ENCODE measurements at places on chromosomes 1 and 21.

DNA sequence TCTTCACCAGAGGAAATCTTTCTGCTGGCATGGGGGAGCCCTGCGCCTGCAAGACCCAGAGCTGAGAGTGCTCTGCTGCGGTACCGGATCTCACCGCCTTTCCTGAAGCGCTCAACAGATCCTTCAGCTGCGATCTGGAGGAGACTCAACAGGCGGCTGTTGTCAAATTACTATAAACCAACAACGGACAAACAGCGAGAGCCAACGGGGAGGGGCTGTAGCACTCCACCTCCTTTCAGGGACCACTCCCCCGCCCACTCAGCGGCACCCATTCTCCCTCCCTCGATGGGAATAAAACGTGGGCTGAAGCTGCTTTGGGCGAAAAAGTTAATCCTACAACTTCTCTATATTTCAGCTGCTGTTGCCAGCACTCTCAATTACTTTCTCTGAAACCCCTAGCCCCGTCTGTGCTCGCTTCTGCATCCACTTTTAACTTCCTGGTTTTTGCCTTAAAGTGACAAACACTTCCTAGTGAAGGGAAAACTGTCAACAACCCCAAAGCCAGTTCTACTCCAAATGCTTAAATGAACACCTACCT, at the start of gene FMO5:
Gene FMO5, minus strand, starts transcription at position 147 of the 538 bp plus-strand sequence. CDS start 310 bp downstream, outside the sequence.
- peak; percentile 60 for DNase-seq

DNA sequence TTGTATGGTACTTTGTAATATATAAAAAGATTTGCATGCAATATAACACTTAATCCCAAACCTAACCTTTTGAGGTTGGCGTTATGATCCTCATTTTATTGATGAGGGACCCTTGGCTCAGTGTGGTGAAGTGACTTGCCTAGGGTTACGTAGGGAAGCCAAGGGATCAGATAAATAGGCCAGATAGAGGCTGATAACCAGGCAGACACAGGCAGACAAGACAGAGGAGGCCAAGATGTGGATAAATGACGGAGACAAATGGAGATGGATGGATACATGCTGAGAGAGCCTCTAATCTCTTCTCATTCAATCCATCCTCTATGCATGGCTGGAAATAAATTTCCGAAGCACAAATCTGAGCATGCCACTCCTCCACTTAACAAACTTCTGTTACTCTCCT, 136.9 kb upstream of the SPATA6 start:
- no peak for DNase-seq

DNA sequence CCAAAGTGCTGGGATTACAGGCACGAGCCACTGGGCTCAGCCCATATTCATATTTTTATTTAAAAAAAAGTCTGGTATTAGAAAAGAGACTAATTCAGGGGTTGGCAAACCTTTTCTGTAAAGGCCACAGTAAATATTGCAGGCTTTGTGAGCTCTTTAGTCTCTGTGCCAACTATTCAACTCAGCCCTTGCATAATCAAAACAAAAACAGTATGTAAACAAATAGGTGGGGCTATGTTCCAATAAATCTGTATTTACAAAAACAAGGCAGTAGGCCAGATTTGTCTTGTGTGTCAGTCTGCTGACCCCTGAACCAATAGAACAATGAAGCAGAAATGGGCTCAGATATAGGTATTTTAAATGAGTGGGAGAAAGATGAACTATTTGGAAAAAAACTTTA, 49.3 kb downstream of the CDC42BPA start:
- DNase-seq = no peak

DNA sequence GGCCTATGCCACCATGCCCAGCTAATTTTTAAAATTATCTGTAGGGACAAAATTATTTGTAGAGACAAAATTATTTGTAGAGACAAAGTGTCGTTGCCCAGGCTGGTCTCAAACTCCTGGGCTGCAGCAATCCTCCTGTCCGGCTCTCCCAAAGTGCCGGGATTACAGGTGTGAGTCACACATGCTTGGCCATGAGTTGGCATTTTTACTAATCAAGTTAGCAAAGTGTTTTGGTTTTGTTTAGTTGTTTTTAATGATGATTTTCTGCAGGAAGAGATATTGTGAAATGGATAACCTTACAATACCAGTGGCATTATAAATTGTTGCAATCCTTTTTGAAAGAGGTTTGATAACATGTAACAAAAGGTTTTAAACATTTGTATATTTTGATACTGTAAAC, 65.3 kb upstream of the MAGI3 start:
- DNase-seq = no peak

DNA sequence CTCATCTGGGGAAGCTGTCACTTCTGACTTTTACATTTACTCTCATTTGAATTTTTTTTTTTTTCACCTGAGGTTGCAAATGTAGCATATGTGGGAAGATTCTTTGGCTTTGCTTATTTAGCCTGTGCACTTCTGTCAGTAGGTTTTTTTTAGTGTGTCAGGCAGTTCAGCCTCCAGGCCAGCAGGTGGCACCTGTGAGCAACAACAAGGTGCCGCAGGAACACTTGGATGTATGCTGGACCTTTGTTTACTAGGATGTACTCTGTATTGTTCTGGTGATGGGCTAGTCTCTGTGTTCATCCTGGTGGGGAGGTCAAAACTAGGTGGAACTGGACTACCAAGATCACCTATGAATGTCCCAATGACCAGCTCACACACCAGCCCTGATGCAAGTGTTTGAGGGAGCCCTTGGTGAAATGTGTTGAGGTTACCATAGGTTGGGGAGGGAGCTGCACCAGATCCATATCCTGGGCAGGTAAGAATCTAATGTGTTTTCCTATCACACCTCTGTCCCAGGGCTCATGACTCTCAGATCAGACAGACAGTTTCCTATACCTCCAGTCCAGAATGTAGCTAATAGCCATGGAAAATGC, 618.2 kb downstream of the BRINP3 start:
- DNase-seq = peak; percentile 14

DNA sequence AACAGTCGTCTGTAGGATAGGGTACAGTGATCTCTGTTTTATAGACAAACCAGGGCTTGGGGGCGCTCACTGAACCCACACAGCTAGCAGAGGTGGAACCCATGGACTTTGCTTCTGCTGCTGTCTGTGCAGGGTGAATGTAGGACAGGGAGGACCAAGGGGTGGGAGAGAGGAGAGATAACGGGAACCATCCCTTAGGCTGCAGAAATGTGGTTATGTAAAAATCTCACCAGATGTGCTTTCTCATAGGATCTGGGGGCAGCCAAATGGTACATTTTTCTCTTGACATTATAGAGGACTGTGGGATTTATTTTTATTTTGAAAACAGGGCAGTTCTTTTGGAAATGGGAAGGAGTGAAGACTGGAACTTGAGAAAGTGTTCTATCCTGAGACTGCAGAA, 8.7 kb downstream of the NFASC start:
- no peak for DNase-seq

DNA sequence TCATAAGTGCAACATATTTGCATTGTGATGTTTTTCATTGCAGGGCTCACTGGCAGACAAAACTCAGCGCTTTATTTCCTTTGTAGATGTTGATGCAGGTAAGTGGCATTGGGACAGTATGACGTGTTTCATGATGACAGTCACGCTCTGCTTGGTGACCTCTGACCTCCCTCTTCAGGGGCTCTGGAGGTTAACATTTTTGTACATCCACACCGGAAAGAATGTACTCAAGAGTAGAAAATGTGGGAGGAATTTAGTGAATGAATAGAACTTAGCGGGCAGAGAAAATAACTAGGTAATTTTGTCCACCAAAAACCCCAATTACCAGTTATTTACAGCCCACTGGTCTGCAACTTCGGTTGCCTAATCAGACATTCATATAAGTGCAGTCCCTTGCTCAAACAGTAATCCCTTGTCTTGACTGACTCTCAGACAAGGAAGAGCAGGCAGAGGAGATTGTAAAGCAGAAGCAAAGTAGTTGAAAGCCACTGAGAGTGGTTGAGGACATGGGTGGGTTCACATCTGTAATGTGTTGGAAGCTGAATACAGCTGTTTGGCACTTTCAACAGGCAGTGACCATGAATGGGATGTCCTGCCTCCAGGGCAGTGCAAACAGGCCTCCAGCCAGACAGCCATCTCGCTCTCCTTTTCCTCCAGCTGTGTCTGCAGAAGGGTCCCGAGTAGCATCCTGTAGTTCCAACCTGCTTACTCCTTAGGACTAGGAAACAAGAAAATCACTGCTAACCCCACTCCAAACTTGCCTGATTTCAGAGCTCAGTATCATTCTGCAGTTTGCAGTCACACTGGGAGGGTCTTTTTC, 188.9 kb downstream of the NRIP1 start:
- no peak for DNase-seq

- no peak for DNase-seq
Observed at GRCh38 chr1:207956986-207957385, 46.1 kb upstream of the CD34 start.

GRCh38 chr1:95138223-95138622, 21.1 kb downstream of the TLCD4 start:
- DNase-seq = no peak
